Muscle of arm (tissue), 14 donors: ENCODE measurements at places on chromosomes 3 and 15.

GRCh38 chr3:53739966-53740365 is 106.3 kb downstream of the CHDH start:
- no peak for DNase-seq

DNA sequence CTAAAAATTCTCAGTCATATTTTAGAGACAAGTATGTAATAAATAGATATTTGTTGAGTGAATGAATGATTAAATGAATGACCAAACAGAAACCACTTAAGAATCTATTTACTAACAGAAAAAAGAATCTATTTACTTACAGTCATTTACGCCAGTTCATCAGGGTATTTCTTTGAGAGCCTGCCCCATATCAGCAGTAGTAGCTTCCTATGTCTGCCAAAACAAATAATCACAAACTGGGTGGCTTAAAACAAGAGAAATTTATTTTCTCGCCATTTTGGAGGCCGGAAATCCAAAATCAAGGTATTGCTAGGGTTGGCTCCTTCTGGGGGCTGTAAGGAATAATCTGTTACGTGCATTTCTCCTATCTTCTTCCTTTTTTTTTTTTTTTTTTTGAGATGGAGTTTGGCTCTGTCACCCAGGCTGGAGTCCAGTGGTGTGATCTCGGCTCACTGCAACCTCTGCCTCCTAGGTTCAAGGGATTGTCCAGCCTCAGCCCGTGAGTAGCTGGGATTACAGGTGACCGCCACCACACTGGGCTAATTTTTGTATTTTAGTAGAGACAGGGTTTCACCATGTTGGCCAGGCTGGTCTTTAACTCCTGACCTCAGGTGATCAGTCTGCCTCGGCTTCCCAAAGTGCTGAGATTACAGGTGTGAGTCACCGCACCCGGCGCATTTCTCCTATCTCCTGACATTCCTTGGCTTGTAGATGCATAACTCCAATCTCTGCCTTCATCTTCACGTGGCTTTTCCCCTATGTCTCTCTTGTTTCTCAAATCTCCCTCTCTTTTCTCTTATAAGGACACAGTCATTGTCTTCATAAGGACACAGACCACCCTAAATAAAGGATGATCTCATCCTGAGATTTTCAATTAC is 65.2 kb upstream of the SPPL2A start:
- no peak for DNase-seq

- no peak for DNase-seq
Observed at GRCh38 chr3:102474207-102474606, 39.4 kb downstream of the ZPLD1 start.

DNA sequence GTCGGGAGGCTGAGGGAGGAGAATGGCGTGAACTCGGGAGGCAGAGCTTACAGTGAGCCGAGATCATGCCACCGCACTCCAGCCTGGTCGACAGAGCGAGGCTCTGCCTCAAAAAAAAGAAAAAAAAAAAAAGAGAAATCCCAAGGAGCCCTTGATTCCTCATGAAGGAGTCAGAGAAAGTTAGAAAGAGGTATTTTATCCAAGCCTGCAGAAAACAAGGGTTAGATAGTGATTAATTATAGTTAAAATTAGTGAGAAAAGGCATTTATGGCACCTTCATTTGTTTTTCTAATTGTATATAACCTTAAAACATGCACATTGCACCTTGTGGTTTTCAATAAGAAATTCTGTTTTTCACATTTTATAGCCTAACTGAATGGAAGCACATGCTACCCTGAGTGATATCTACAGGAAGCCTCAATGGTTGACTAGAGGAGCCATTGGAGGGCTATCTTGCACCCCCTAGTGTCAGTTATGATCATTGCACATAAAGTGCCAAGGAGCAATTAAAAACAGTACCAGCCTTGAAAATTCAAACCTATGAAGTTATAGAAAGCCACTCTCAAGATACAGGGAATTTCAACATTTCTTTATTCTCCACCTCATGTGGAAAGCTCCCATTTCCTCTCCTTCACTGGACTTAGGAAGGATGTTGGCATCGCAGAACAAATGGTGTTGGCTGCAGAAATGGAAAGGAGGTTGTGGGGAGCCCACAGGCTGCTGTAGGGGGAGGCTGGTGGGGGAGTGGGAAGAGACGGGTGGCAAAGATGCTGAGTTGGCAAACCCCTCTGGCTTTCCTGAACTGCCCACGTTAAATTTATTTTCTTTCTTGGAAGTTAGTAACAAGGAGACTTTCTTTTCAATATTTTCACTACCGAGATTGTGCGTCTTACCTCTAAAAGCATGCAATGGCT is 48.5 kb downstream of the ITGA11 start:
- no peak for DNase-seq
